ENCODE measurements at places on chromosomes 3 and 15.
A peak's percentile ranks its signal among the peaks of the same experiment; 100 is the strongest.

GRCh38 chr3:175001091-175001490 is 142.0 kb downstream of the NAALADL2 start:
- H3K36me3 ChIP-seq, result no peaks in the 10 kb centered on the region
- H3K27me3 ChIP-seq, result no peaks in the 10 kb centered on the region
- DNase-seq, result no peak

DNA sequence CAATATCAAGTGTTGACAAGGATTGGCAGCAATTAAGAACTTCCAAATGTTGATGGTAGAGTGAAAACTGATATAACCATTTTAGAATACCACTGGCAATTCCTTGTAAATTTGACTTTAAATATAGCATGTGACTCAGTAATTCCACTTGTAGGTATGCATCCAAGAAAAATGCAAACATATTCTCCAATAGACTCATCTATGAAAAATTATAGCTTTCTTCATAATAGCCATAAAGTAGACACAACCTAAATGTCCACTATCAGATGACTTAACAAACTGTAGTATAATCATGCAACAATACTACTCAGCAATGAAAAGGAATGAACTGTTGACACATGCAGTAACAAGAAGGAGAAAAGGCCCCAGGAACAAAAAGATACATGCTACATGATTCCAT is 988.1 kb downstream of the FHIT start:
- H3K27me3 ChIP-seq, result no peaks in the 10 kb centered on the region
- H3K27ac ChIP-seq, result no peak overlapping the region
- DNase-seq, result no peak
- H3K4me3 ChIP-seq, result no peak overlapping the region

DNA sequence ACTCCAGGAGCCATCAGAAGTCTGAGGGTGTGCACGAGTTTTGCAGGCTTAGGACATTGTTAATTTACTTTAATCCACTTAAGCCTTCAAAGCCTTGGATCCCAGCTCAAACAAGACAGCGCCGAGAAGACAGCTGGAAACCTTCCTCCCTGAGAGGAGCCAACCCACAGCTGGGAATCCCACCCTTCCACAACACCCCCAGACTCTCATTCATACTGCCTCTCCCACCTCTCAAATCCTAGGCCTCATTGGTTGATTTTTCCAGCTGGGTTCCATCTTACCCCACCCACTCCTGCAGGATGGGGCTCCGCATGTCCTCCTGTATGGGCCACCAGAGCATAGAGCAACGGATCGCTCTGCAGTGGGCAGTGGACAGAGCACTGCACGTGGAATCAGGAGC is 80.4 kb downstream of the SEMA5B start:
- no peak overlapping the region for H3K27ac ChIP-seq
- H3K36me3 ChIP-seq, result no peaks in the 10 kb centered on the region
- no peak overlapping the region for H3K4me3 ChIP-seq
- no peaks in the 10 kb centered on the region for H3K4me1 ChIP-seq

- H3K27me3 ChIP-seq, result no peaks in the 10 kb centered on the region
- no peak overlapping the region for H3K27ac ChIP-seq
- no peak overlapping the region for H3K4me3 ChIP-seq
- DNase-seq, result no peak
Observed at GRCh38 chr3:68032209-68032608, 377.8 kb upstream of the SUCLG2 start.

- no peak overlapping the region for H3K4me3 ChIP-seq
- DNase-seq, result no peak
- no peaks in the 10 kb centered on the region for H3K4me1 ChIP-seq
- H3K36me3 ChIP-seq, result no peaks in the 10 kb centered on the region
- no peak overlapping the region for H3K27ac ChIP-seq
Observed at GRCh38 chr3:157810924-157811718, 295.1 kb downstream of the SHOX2 start.

DNA sequence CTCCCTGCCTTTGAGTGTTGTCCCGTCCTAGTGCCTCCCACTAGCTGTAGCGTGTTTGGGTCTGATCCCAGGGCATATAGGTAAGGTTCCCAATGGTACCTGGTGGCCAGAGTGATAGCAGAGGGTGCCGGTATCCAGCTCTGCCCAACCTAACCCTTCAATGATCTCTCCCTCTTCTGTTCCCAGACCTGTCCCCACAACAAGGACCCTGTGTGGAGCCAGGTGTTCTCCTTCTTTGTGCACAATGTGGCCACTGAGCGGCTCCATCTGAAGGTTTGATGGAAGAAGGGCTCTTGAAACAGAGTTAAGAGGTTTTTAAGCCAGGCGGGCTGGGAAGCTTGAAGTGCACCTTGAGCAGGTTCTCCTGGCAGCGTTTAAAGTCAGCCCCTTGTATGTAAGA is 35.5 kb downstream of the ESYT3 start:
- H3K27me3 ChIP-seq, result no peaks in the 10 kb centered on the region
- peak overlapping the region; percentile 94 for H3K27ac ChIP-seq
- H3K36me3 ChIP-seq, result no peaks in the 10 kb centered on the region

DNA sequence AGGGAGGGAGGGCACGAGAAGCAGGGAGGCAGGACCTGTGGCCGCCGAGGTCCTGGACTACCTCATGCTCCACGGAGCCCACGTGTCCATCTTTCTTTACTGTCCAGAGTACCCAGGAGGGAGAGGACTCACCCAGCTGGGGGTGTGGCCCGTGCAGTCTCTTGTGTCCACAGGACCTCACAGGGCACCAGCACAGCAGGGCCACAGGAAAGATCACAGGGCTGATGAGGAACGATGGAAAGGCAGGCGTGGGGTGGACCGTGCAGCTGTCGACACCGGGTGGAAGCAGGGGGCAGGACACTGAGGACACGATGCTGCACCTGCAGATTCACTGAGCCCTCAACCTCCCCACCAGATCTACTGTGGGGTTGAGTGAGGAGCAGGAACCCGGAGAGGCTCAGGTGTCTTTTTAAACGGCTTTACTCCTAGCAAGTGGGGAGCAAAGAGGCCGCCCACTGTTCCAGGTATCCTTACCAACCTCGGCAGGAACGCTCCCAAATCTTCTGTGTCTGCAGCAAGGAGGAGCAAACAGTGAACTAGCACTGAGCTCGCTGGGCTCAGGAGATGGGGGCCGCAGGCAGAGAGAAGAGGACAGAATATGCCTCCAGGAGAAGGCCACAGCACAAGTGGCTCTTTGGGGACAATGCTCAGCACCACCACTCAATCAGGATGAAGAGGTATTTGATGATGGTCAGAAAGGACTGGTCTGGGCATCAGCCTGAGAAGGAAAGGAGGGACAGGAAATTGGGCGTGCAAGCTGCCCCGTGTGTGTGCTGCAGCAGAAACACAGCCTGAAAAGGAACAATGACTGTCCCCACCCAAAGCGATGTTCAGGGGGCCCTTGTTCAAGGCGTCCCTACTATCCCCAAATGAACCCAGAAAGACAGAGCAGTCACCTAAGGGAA is 198.8 kb downstream of the XXYLT1 start:
- peaks cover 24% of the 10 kb centered on the region for H3K4me1 ChIP-seq
- no peaks in the 10 kb centered on the region for H3K36me3 ChIP-seq
- no peak overlapping the region for H3K4me3 ChIP-seq
- H3K27me3 ChIP-seq, result no peaks in the 10 kb centered on the region
- DNase-seq, result peak; percentile 32

DNA sequence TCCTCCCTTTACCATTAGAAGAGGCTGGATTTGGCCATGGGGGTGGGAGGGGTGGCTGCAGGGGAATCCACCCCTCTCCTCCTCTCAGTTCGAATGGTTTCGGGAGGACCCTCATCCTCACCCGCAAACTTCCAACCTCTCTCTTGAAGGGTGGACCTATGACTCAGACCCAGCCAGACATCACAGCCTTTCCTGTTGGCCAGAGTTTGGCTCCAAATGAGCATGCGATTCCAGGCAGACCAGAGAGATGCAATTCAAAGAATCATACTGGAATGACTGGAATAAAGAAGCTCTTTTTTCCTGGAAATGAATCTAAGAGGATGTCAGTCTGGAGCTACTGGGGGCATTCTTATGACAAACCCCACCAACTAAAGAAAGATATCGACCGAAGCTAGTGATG is 516.7 kb upstream of the MDFIC2 start:
- peaks cover 13% of the 10 kb centered on the region for H3K4me1 ChIP-seq
- H3K27me3 ChIP-seq, result no peaks in the 10 kb centered on the region

DNA sequence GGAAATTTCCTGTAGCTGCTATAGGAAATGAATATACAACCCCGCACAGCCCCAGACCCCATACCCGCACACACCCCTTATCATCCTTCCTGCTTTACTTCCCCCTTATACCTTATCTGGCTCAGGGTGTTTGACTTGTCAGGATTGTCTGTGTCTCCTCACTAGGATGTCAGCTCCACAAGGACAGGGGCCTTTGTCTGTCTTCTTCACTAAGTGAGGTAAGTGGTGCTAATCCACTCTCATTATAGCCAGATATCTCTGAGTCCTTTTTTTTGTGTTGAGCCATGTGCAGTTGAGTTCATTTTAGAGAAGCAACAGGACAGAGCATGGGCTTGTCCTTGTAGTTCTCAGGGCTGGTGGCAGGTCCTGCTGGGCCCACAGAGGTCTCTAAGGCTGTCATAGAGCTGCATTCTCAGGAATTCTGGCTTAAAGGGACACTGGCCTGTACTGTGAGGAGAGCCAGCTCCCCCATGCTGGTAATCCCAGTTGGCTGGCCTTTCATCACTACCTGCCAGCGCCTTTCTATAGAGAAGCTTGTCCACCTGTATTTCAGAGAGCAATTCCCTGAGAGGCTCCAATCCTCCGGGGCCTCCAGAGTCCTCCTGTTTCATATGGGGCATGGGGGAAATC is 9.0 kb downstream of the KY start:
- peaks cover 37% of the 10 kb centered on the region for H3K4me1 ChIP-seq
- no peak for DNase-seq
- no peak overlapping the region for H3K27ac ChIP-seq
- no peaks in the 10 kb centered on the region for H3K36me3 ChIP-seq
- H3K4me3 ChIP-seq, result no peak overlapping the region
- H3K27me3 ChIP-seq, result no peaks in the 10 kb centered on the region

GRCh38 chr3:69817988-69818387 is 78.7 kb downstream of the MITF start:
- peaks cover 81% of the 10 kb centered on the region for H3K4me1 ChIP-seq
- H3K27me3 ChIP-seq, result no peaks in the 10 kb centered on the region
- peak overlapping the region; percentile 61 for H3K27ac ChIP-seq
- no peaks in the 10 kb centered on the region for H3K36me3 ChIP-seq
- H3K4me3 ChIP-seq, result no peak overlapping the region
- no peak for DNase-seq

GRCh38 chr3:130725746-130726145 is 20.9 kb downstream of the PIK3R4 start:
- no peak overlapping the region for H3K27ac ChIP-seq
- no peaks in the 10 kb centered on the region for H3K27me3 ChIP-seq
- no peak overlapping the region for H3K4me3 ChIP-seq
- H3K36me3 ChIP-seq, result peaks cover 2% of the 10 kb centered on the region

GRCh38 chr15:36029606-36030210 is 483.7 kb upstream of the DPH6 start:
- no peaks in the 10 kb centered on the region for H3K4me1 ChIP-seq
- no peak overlapping the region for H3K27ac ChIP-seq
- H3K36me3 ChIP-seq, result no peaks in the 10 kb centered on the region
- H3K27me3 ChIP-seq, result no peaks in the 10 kb centered on the region
- H3K4me3 ChIP-seq, result no peak overlapping the region
- no peak for DNase-seq

DNA sequence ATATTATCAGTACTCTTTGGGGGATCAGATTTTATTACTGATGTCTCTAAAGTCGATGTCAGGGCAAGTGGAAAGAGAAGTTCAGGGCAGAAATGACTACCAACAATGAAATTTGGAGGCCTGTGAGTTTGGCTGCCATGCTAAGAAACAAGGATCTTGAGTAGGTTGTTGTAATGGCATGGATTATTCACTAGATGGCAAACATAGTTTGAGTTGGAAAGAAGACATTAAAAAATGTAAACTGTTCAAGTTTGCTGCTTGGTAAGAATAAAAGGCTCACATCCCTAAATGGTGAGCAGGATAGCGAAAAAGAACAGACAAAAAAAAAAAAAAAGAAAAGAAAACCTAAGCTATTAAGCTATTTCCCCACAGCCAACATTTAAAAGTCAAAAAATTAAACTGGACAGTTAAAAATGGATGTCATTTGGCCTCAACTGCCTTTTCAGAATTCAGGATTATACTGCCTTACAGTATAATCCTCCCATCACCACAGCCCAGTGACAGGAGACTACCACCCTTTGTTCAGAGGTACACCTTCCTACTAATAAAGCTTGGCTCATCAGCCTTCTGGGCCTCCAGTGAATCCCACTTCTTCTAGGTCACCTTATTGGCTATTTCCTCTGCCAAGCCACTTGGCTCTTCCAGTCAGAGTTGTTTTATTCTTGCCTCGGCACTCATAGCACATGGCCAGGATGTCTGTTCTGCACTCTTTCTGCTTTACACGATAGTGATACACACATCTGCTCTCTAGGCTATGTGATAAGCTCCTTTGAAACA is 163.7 kb downstream of the PLD1 start:
- no peaks in the 10 kb centered on the region for H3K27me3 ChIP-seq
- no peaks in the 10 kb centered on the region for H3K36me3 ChIP-seq
- H3K4me1 ChIP-seq, result no peaks in the 10 kb centered on the region
- no peak overlapping the region for H3K27ac ChIP-seq

GRCh38 chr3:106249159-106249558 is 380.3 kb upstream of the CBLB start:
- no peaks in the 10 kb centered on the region for H3K4me1 ChIP-seq
- H3K36me3 ChIP-seq, result no peaks in the 10 kb centered on the region
- no peak overlapping the region for H3K4me3 ChIP-seq

DNA sequence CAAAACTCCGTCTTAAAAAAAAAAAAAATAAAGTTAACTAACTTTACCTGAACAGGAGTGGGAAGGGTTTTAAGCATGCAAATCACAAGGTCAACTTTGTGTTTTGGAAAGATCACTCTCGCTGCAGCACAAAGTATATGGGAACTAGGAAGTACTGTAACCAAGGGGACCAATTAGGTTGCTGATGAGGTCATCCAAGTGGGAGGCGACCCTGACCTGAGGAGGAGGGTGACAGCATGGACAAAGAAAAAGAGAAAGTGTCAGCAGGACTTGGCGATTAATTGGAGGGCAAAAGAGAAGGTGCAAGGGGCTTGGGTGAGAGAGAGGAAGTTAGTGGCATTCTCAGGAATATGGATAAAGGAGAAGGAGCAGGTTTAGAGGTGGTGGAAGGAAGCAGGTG is 89.5 kb upstream of the ZBED2 start:
- H3K4me3 ChIP-seq, result no peak overlapping the region
- H3K27me3 ChIP-seq, result no peaks in the 10 kb centered on the region
- no peaks in the 10 kb centered on the region for H3K36me3 ChIP-seq
- H3K27ac ChIP-seq, result no peak overlapping the region

Measured in psoas muscle (tissue), 8 donors.